Occipital lobe (tissue), 3 donors: ENCODE measurements at places on chromosomes 5 and 9.

- no peak for DNase-seq
These were observed 126.8 kb upstream of the STC2 start for GRCh38 chr5:173454736-173455598.

DNA sequence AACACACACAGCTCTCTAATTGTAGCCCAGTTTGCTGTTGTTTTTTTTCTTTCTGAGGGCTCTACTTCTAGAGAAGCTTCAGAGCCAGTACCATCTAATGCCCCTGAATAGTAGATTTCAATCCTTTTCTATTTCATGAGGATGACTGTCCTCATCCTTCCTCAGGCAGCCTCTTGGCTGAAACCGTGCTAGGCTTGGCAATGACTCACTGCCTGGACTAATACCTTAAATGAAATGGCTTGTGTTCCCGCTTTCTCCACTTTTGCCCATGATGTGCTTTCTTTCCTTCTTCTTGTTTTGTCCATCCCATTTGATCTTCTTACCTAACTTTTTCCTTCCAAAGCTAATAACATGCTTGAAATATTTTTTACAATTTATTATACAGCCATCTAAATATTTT is 80.1 kb downstream of the ITGA1 start:
- no peak for DNase-seq

GRCh38 chr5:59285300-59286016 is 608.1 kb downstream of the PDE4D start:
- no peak for DNase-seq

DNA sequence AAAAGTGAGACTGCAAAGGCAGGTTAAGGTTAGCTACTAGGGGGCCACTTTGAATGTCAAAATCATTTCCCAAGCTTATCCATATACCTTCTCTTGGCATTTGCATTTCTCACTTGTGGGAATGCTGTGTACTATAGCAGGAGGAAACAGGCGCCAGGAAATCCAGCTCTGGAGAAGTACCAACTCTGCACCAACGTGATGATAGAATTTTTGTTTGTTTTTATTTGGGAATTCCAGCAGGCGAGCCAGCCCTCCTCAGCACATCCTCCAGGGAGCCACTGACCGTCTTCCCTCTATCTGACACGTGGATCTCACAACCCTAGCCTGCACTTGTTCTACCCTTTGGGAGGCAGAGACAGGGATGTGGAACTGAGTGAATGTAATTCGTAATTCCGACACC is 318.0 kb downstream of the ACTL7B start:
- DNase-seq, result no peak

DNA sequence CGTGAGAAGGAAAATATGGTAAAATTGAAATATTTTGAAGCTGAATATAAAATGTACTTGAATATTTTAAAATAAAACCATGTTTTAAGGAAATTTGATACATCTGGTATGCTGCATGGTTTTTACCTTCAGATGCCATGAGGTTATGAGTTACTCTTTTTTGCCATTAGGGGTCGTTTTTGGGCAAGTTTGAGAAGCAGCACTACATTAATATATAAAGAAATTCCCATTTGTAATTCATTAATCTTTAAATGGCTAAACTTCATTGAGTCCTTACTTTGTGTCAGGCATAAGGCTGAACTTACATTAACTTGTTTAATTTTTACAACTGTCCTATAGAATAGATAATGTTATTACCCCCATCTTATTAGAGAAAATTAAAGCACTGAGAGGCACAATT is 152.3 kb downstream of the KDM4C start:
- no peak for DNase-seq

- no peak for DNase-seq
These were observed 5.5 kb upstream of the EHMT1 start for GRCh38 chr9:137613259-137613658.

DNA sequence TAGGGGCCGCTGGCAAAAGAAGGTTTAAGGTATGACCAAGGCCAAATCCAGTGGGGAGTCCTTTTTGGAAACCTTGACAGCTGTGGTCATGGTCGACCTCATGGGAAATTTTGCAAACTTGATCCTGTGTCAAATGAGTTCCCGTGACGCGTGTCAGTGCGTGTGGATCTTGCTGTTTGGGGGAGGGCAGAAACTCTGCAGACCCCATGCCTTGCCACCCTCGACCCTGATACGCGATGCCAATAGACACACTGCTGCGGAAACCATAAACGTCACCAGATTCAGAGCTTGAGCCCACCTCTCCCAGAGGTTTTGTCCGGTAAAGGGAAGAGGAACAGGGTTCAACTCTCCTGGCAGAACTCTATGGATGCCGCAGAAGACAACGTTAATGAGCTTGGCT is 104.7 kb downstream of the ADAMTS2 start:
- no peak for DNase-seq

GRCh38 chr5:14745753-14746152 is 81.2 kb downstream of the OTULIN start:
- DNase-seq, result no peak

DNA sequence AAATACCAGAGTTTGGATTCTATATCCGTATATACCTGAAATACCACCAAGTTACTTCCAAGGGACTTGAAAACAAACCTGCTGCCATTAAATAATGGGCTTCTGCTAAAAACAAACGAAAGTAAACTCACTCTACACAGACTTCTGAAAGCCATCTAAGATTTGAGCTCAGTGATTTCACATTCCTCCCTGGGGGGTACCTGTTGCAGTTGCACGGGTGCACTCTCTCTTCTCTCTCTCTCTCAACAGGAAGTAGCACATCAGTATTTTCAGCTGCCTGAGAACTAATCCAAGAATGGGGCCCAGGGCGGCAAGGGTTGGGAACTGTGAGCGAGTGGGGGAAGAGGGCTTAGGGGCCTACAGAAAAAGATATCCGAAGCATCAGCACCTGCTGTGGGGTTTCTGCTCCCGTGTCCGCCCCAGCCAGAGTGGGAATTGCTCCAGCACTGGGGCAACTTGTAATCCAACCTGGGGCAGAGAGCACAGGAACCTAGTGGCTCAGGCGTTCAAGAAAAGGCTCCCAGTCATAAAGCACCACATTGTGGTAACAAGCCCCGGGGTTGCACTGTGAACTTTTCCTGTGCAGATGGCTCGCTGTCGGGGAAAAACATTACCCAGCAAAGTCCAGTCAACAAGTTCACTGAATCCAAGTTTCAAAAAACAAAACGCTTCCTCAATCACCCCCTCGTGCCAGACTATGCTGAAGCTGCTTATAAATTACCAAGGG is 99.8 kb downstream of the EFNA5 start:
- no peak for DNase-seq

- DNase-seq, result no peak
These were observed 1095.1 kb downstream of the DTWD2 start for GRCh38 chr5:117893211-117893610.

DNA sequence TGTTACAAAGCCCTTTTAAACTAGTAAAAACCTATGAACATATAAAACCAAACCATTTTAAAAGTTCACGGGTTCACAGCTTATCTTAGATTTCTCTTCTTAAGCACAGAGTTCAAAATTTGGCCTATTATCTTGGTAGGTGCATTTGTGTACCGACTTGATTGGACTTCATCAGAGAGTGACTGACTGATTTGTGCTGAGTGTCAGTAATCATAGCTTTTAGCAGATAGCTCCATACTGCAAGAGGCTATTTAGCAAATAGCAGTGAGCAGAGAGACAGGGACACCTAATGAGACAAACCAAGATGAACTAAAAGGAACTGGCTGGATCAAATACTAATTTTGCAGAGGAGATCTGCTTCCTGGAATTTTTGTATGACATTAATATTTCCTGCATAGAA is 274.5 kb downstream of the PRR16 start:
- DNase-seq, result no peak

DNA sequence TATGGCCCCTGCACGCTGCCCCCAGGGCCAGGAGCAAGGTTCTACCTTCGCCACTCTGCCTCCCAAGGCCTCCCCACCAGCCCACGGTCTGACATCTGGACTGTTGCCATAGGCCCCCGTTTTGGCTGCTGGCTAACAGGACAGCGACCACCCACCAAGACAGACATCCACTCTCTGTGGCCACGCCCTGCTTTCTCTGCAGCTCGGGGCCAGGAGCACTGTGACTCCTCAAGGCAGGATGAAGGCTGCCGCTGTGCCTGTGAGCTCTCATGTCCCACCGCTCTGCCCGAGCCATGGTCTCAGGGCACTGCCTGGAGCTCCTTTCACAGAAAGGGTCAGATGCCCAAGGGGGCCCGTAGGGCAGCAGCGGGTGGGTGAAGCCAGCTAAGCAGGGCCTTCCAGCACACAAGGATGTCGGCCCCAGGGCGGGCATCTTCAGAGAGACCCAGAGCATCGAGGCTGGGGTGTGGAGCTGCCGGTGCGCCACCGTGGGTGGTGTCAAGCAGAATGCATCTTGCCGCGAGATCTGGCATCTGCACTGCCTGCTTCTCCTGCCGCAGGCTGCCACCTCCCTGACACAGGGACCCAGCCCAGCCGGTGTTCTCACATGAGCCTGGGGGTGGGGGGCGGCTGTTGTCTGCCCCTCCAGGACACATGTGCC is 92.2 kb upstream of the ADAMTS2 start:
- DNase-seq, result no peak

DNA sequence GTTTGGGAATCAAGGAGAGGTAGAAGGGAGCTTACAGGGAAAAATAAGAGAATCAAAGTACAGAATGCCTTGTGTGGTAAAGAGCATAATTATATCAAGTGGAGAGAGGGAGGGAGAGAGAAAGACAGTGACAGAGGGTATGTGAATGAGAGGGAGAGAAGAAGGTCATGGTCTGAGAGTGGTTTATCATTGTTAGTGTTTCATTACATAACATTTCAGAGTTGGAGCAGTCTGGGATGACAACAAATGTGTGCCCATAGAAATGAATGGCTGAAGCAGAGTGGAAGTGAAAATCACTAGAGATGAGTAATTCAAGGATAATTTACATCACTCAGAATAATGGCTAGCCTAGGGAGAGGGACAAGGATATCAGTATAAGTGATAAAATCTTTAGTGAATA is 799.2 kb downstream of the TLE1 start:
- no peak for DNase-seq

- DNase-seq, result no peak
These were observed 263.4 kb downstream of the TMEM232 start for GRCh38 chr5:110463106-110463505.
